ENCODE measurements at places on chromosomes 11 and 22.

DNA sequence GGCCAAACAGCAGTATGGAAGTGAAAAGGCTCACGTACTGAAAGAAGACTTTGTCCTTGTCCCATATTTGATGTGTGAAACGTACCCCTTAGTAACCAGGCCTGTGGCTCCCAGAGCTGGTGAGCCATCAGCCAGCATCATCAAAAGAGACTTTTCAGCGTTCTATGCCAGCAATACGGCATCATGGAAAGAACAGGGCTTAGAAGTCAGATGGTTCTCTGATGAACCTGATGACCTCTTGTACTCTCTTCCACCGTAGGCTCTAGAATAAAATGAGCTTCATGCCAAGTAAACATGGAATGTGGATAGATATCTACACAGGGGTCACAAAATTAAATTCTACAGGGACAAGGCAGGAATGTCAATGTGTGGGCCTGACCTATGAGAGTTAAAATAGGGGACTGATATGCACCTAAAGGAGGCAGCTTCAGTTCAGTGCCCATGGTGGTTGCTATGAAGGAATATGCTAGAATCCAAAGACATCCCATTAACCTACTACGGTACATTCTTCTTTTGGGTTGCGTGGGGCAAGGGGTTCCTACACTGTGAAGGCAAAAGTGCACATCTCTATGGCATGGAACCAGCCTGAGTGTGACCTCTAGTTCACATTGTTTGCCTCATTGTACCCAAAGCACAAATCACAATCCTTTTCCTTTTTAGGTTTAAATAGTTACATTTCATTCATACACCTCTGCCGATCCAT lies 130.6 kb downstream of the ETS1 start:
- DNase-seq, result no peak

- DNase-seq, result peak; percentile 0
These were observed 18.4 kb upstream of the OR4C5 start for GRCh38 chr11:48384670-48385069.

- no peak for DNase-seq
These were observed 38.4 kb downstream of the AMBRA1 start for GRCh38 chr11:46555267-46556054.

DNA sequence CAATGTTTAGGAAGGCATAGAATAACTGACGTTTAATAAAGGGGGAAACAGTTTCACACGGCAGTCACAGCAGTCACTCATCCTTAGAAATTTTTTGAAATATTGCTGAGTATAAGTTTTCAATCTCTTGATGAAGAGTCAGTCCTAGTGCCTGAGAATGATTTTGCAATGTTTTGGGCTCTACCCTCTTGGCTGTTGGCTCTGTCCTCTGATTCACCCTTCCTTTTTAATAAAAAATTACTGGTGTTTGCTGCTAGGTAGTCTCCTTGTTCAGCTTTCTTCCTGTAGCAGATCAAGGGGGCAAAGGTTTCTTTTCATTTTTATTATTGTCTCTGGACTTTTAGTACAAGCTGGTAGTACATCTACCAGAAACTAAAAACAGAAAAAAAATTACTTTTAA lies 194.3 kb upstream of the ANO3 start:
- no peak for DNase-seq

DNA sequence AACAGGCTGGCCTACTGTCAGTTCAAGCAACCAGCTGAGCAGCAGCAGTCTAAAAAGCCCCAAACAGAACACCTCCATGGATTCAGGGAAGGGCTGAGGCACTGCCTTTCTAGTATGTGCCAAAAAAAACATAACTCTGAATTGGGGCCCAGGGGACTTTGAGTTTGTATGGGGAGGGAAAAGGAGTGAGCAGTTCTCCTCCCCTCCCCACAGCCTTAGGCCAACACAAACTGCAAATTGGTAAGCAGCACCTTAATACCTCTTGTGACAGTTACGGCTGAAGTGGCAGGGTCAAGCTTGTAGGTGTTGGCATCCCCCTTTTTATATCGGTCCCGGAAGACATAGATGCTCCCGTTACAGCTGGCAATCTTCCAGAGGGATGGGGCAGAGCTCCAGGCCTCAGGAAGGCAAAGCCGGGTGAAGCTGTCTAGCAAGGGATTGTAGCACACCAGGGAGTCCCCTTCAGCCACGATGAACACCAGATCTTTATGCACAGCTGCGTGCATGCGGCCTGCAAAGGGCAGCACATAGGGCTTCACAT lies 6.0 kb downstream of the KBTBD4 start:
- no peak for DNase-seq

- no peak for DNase-seq
These were observed 182.9 kb upstream of the CTSC start for GRCh38 chr11:88520391-88520790.

GRCh38 chr11:130706572-130706971 lies 209.7 kb downstream of the SNX19 start:
- DNase-seq, result no peak

- DNase-seq, result no peak
These were observed 131.7 kb downstream of the VPREB1 start for GRCh38 chr22:22376352-22376706.

DNA sequence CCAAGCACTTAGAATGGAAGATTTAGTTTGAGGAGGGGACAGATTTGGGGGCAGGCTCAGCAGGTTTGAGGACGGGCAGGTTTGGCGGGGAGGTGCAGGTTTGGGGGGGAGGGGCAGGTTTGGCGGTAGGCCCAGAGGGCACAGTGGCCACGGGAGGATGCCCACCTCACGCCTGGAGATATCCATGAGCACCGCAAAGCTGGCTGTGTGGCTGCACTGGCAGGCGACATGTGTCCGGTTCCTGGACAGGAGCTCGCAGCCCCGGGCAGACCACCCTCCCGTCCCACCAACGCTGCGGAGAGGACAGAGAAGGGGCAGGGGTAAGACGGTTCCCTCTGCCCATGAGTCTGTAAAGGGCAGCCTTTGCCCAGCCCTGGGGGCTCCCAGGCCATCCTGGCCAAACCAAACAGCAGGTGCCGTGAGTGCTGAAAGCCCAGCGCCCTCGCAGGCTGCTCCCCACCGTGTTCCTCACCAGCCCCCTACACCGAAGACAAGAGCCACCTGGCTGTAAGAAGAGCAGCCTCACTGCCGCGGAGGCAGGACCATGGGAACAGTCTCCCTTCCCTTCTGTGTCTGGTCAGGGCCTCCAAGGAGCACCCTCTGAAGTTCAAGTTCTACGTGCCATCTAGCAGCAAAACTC lies 43.0 kb downstream of the TRMU start:
- no peak for DNase-seq

GRCh38 chr22:40764763-40765441 lies 54.2 kb downstream of the SLC25A17 start:
- DNase-seq, result no peak

- DNase-seq, result no peak
These were observed 36.5 kb upstream of the MICAL2 start for GRCh38 chr11:12073886-12074285.

DNA sequence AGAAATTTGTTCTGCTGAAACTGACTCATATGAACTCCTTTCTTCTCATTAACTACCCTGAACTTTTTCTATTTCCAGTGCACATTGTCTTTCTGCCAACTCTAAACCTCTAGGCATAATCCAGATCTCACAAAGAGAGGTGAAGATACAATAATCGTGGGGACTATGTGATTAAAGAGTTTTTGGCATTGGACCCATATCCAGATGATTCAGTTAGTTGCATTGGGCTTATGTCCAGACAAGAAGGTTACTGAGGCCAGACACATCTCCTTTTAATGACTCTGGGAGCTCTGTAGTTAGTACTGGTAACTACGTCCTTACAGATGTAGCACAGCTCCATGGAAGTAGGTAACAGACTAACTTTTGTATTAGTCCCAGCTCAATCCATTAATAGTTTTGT lies 273.0 kb downstream of the CASP12 start:
- DNase-seq, result peak; percentile 64

DNA sequence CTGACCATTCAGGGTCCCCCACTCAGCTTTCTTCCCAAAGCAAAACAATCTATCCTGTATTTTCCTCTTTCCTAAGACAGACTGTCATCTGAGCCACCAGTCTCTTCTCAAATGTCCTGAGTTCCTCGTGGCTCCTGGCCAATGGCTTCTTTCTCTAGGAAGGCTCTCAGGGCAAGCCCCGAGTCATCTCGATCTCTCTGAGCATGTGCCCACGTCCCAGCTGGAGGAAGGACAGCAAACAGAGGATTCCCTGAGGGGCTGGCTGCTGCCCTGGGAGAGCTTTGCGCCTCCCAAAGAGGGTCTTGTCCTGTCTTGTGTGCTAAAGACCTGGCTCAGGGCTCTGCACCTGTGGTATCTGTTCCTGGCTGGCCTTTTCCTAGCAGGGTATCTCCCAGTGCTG lies 8.3 kb downstream of the SLC37A2 start:
- DNase-seq, result peak; percentile 43

- no peak for DNase-seq
These were observed 39.3 kb upstream of the H19 start for GRCh38 chr11:2036863-2037486.

DNA sequence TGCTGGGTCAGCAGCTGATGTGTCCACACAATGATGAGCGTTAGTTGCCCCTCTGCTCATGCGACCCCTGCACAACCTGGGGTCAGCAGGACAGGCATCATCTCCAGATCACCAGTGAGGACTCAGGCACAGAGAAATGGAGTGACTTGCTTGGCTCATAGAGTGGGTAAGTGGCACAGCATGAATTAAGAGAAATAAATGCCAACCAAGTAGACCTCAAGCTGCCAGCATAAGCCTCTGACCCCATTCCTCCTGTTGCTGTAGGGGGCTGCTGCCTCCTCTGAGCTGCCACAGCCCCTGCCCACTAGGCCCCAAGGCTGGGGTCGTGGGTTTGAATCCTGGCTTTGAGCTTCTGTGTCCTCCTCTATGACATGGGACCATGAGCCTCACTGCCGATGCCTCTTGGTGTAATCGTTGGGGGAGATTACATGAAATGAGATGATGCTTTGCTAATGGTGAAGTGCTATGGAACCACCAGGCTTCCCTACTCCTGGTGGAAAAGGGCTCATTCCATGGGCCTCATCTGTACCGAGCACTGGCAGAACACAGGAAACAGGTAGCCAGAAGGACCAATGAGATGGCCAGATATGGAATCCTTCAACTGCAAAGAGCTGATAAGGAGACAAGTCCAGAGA lies 33.6 kb downstream of the LRRC32 start:
- DNase-seq, result no peak

DNA sequence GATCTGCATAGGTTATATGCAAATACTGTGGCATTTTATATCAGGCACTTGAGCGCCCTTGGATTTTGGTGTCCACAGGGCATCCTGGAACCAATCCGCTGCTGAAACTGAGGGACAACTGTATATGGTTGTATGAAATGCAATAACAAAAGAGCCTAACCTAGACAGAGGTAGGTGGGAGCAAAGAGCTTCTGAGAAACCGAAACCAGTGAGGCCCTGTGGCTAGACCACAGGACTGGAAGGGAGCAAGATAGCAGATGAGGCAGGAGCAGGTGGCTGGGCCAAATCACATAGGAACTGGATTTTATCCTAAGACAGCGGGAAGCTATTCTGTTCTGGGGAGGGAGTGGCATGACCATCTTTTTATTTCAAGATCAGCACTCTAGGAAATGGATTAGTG lies 30.1 kb downstream of the RCN1 start:
- no peak for DNase-seq

DNA sequence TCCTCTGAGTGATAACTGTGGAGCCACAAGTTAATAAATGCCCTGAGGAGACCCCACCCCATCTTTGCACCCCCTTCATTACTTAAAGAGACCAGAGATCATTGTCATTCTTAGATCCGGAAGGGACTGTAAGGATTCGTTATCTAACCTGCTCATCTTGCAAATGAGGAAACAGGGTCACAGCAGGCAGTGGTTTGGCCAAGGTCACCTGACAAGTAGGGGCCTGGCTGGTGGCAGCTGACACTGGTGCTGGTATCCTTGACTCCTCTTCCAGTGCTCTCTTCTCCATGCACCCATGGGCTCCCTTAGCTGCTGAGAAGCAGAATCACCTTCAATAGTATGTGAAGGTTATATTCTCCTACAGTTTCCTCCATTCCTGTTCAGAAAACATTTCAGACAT lies 151.6 kb downstream of the GRIK4 start:
- DNase-seq, result no peak
